Right lobe of liver (tissue), 6 donors: ENCODE measurements at places on chromosomes 7 and 10.

DNA sequence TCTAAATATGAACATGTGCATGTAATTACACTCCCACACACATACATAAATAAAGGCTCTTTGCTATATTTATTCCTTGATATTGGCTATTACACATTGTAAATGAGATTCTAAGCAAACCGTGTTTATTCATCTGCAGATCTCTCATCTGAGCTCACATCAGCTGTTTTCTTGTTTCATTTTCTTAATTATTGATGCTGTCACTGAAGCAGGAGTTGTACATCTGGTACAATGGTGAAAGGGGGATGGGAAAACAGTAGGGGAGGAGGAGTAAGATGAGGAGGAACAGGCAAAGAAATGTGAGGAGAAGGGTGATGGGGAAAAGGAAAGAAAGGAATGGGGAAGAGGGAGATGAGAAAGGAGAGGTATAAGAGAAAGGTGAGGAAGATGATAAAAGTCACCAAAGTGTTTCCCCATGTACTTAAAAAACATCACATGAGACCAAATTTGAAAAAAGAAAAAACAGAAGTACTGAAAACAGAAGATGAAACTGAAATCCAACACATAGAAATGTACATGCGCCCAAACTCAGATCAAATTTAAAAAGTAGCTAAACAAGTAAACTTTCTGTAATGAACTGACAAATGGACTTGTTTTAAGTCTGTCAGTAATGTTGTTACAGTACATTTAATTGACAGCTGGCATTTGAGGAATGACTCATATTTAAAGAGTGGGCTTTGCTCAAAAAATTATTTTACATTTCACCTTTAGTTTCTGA is 472.2 kb downstream of the ARL4A start:
- DNase-seq: no peak

GRCh38 chr7:157797361-157797760 is 460.6 kb downstream of the DNAJB6 start:
- no peak for DNase-seq

DNA sequence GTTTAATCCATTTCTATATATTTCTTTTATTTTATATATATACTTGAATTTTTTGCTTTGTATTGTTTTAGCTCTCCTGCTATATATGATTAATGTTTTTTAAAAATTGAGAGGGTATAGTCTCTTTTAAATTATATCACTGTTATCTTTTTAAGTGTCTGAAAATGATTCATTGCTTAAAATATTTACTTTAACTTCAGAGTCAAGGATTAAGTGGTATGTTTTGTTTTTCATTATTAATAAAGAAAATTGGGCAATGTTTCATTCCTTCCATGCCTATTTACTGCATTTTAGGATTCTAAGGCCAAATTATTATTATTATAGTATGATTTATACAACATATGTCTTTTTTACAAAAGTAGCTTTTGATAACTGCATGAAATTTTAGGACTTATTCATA is 67.2 kb upstream of the THSD7A start:
- DNase-seq: no peak

DNA sequence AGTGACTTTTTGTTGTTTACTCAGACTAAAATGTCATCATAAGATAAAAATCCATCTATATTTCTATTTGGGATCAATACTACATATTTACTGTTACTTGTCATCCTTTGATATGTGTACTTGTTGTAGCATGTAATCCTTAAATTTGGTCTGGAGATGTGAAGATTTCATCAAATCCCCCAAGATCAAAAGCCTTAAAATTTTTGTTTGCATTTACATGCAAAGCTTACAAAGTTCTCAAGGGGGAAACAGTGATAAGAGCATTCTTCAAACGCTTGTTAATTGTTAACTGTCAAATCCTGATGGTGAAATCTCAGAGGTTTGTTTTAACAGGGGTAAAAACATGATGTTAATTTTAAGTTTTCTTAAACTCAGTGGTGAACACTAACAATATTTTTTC is 84.9 kb upstream of the SKAP2 start:
- no peak for DNase-seq

GRCh38 chr7:17126413-17127268 is 171.8 kb upstream of the AHR start:
- no peak for DNase-seq

- DNase-seq: peak; percentile 76
Measured at GRCh38 chr10:135601-136464, 578 bp downstream of the ZMYND11 start.

DNA sequence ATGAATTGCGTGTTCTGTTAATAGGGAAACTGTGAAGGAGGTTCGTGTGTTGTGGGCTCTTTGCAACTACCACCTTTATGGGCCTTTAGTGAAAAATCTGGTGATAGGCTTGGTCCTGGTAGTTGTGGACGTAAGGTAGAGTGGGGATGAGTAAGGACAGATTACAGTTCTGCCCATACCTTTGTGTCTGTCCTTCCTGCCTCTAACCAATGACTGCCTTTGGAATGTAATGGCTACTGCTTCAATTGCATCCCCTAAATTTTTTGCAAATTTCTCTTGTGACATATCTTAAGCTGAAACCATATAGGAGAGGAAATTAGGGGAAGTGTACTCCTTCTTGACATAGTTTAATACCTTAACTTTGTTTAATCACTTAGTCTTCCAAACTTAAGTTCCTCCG is 82.3 kb downstream of the ADK start:
- no peak for DNase-seq

- no peak for DNase-seq
Measured at GRCh38 chr10:89138755-89139490, 68.2 kb downstream of the CH25H start.

- DNase-seq: no peak
Measured at GRCh38 chr7:132472463-132473120, 103.7 kb downstream of the PLXNA4 start.

- DNase-seq: no peak
Measured at GRCh38 chr7:134777908-134778580, 1.4 kb upstream of the CALD1 start.

DNA sequence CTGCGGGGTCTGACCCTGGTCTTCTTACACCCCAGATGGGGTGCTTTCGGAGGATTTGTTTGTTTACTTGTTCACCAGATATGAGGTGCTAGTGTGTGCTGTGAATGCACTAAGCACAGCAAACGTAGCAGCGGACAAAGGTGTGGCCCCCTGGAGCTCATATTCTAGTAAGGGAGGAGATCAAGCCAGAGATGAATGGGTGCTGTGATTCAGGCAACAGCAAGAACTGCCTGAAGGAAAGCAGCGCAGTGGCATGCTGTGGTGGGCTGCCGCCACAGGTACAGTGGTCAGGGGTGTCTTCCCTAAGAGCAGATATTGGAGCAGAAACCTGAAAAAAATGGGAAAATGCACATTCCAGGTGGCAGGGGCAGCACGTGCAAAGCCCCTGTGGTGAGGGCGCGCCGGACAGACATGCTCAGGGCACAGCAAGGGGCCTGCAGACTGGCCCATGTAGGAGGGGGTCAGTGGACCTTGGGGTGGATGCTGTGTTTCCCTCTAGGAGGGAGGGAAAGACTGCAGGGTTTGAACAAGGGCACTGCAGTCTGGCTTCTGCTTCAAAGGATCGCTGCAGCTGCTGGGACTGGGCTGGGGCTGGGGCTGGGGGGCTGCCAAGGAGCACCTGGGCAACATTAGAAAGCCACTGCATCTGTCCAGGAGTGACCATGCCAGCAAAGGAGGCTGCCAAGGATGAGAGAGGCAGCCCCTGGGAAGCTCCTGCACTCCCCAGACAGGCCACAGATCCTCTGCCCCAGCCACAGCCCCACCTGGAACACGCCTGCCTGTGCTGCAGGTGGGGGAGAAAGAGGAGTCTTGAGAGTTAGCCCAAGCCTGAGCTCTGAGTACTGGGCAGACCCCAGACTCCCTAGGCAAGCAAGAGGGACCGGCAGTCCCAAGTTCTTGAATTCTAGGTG is 927 bp upstream of the DEPP1 start:
- no peak for DNase-seq

DNA sequence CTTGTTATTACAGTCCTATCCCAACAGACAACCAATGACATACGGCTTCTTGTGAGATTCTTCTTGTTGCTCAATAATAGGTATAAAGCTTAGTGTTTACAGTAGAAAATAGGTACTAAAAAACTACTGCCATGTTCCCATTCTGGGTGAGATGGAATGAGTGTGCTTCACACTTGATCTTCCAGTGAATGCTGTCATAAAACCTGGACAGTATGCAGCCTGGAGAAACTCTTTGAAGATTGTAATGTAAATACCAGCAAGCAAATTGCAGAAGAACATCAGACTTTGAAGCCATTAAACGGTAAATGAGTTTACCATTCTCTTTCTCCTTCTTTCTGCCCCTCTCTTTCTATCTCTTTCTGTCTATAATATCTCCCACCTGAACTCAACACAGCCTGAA is 663.7 kb upstream of the COBL start:
- DNase-seq: no peak

- DNase-seq: no peak
Measured at GRCh38 chr10:114962441-114962840, 24.4 kb downstream of the TRUB1 start.

DNA sequence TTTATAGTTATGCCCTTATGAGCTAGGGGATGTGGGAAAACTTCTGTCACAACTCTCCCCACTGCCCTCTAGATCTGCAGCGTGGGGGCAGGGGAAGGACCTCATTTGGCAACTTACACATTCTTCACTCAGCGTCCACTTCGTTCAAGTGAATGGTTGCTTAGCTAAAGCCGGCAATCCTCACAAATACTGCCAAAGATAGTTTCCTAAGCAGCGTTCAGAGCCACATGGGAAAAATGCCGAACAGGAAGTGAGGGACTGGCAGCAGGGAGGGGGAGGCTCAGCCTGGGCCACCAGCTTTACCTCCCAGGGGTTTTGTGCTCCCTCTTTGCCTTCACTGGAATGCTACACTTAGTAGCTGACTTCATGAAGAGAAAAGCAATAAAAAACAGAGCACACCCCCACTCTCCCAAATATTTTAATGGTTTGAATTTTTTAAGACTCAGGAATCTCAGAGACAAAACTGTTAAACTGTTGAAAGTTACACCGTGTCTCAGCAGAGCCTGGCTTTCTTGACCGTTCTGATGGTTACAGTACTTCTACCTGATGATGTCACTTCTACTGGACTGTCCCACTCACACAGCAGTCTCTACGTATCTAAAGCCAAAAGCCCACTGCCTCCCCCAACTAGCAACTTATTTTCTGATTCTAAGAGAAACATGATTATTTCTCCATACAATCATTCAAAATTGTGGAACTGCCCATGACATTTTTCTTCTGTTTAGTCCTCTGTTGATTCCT is 10.4 kb downstream of the GRM3 start:
- no peak for DNase-seq

DNA sequence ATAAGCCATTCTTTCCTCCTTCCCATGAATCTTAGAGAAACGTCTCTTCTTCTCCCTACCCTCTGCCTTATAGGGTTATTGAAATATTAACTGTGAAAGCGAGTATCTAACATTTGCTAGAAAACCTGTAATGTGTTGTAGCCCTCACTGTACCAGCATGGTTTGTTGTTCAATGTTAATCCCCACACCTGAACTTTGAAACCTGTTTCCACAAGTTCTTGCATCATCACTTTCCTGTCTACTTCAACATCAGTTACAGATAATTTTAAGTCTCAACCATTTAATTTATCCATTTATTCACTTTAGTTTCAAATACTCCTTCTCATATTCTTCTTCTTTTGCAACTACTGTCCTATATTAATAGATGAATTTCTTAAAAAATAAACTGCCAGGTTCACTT is 148.2 kb downstream of the ETV1 start:
- DNase-seq: no peak

DNA sequence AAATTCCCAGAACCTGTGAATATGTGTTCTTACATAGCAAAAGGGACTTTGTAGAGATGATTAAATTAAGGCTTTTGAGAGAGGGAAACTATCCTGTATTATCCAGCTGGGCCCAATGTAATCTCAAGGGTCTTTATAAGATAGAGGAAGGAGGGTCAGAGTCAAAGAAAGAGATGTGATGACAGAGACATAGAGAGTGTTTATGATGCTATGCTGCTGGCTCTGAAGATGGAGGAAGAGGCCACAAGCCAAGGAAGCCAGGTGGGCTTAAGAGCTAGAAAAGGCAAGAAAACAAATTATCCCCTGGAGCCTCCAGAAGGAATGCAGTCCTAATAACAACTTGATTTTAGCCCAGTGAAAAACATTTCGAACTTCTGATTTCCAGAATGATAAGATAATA is 15.3 kb upstream of the SKAP2 start:
- DNase-seq: no peak

- no peak for DNase-seq
Measured at GRCh38 chr10:74827045-74827441, 643 bp downstream of the KAT6B start.

GRCh38 chr7:28865601-28866144 is 92.5 kb downstream of the TRIL start:
- DNase-seq: no peak

GRCh38 chr7:2876031-2876731 is 32.1 kb upstream of the GNA12 start:
- no peak for DNase-seq

DNA sequence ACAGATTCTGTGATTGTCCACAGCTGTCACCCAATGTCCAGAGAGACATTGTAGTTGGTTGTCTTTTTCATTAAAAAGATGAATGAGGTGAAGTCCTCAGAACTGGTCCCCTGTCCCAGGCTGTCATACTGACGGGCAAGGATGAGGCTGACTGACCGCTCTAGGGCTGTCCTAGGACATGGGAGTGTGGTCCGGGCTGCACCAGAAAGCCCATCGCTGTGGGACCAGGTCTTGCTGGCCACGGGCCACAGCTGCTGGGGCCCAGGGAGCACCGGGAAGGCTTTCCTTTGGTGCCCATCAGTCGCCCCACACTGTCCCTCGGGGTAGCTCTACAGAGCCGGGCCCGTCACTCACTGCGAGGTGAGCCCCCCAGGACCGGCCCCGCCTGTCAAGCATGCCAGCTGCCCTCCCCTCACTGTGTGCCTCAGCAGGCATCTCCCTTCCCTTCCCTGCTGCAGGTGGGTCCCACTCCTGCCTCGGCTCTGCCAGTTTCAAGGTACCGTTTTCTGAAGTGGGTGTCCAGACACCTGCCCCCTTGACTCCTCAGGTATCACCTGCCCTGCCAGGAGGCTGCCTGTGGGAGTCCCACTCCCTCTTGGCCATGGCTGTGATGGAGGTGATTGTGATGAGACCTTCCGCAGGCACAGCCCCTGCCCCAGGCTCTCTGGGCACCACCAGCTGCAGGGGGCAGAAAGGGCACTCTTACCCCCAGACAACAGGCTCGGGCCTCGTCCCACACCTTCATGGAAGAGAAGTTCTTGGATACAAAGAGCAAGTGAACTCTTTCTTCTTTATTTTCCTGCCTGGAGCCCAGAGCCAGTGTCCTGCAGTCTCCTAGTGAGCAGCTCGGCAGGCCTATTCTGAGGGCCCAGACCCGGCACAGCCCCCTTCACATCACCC is 21.7 kb downstream of the LRRC27 start:
- no peak for DNase-seq

DNA sequence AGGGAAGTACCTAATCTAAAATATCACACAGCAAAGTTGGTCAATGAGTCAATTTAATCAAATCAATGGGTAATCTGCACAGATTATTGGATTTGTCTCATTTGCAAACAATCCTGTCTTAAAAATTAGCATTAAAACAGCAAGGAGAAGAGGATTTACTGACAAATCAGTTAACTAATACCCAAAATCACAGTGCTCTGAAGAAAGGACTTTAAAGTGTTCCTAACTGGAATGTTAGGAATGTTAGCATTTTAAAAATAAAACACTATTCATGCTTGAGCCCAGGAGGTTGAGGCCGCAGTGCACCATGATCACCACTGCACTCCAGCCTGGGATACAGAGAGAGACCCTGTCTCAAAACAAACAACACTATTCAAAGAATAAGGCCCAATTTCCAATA is 83.1 kb downstream of the CHCHD3 start:
- no peak for DNase-seq
